ENCODE measurements at places on chromosomes 7 and 10.

DNA sequence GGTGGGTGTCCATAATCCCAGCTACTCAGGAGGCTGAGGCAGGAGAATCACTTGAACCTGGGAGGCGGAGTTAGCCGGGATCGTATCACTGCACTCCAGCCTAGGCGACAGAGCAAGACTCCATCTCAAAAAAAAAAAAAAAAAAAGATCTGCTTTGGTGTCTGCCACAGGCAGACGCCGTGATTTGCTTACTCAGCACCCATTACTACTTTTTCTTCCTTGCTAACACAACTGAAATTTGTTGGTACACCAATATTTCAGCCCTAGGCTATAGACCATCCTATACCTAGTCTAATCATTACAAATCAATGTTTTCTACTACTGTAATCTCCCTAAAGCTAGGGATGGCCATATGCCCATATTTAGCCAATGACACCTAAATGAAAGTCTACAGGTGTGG, 53.5 kb upstream of the PARD3 start:
- no peak for DNase-seq

GRCh38 chr10:67837541-67838314, at the start of gene DNAJC12:
DNAJC12 (minus strand) TSS chr10:67838188; CDS start chr10:67838011, 177 bp downstream.
- DNase-seq = no peak

- no peak for DNase-seq
These were observed 242.2 kb upstream of the GRB10 start for GRCh38 chr7:51024867-51025266.

GRCh38 chr7:17586711-17587110, 288.3 kb downstream of the AHR start:
- DNase-seq = no peak

DNA sequence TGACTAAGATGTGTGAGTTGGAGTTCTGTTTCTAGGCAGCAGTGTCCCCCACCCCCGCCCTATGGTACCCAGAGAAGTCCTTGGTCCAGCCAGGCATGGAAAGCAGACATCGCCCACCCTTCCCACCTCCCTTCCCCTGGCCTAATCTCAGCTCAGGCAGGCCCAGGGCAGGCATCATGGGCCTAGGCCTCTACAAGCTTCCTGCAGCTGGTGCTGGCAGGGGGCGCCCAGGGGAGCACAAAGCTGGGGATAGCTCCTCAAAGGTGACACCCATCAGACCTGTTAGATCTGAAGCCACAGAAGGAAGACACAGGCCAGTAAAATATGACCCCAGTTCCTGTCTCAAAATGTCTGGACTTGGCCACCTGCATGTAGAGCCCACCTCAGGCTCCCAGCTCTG, 18.9 kb upstream of the UNC5B start:
- DNase-seq = no peak

DNA sequence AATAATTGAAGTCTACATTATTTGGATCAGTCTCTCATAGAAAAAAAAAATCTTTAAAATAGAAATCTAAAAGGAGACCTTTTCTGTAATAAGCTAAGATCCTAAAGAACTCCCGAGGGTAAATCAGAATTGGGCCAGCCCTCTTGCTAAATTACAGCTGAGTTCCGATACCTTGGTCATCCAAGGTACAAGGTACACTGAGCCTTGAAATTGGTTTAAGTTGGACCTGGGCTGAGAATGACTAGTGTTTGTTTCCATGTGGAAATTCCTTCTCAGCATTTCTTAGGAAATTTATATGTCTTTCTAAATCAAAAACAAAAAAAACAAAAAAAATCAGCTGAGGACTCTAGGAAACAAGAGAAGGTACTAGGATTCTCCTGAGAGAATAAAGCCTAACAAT, 64.9 kb downstream of the DNMBP start:
- DNase-seq = no peak

GRCh38 chr10:129867631-129868179, 96.4 kb downstream of the EBF3 start:
- no peak for DNase-seq

DNA sequence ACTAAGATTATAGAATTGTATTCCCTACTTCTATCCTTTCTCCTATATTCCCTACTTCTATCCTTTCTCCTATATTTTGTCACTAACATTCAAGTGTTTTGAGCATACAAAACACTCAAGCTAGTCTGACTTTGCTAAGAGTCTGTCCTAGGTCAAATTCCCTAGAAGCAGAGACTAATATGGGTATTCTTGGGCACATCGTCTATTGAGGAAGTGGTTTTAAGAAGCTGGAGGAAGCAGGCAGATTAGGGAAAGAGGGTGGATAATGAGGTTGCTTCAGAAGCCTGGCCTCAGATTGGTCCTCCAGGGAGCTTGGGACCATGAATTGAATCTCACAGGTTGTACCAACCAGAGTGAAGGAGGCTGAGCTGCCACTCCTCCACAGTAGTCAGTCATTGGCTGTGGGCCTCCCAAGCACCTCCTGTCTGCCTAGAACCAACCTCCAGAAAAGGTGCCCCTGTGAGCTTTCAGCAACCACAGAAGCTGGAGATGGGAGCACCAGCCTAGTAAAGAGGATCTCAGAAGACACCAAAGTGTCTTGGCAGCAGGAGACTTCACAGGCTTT, 295.9 kb upstream of the PHF14 start:
- DNase-seq = no peak

GRCh38 chr7:21548491-21548890, 5.7 kb downstream of the DNAH11 start:
- no peak for DNase-seq

GRCh38 chr7:113464096-113464855, 345.9 kb upstream of the SMIM30 start:
- DNase-seq = no peak

DNA sequence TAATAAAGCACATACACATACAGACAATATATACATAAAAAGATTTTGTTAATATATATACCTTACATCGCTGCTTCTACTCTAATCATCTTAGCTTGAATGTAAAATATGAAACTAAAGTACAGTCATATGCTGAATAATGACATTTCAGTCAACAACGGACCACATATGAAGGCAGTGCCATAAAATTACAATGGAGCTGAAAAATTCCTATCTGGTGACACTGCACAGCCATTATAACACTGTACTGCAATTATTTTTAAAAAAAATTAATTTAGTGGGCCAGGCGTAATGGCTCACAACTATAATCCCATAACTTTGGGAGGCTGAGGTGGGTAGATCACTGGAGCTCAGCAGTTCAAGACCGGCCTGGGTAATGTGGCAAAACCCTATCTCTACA, 122.3 kb downstream of the JMJD1C start:
- no peak for DNase-seq

DNA sequence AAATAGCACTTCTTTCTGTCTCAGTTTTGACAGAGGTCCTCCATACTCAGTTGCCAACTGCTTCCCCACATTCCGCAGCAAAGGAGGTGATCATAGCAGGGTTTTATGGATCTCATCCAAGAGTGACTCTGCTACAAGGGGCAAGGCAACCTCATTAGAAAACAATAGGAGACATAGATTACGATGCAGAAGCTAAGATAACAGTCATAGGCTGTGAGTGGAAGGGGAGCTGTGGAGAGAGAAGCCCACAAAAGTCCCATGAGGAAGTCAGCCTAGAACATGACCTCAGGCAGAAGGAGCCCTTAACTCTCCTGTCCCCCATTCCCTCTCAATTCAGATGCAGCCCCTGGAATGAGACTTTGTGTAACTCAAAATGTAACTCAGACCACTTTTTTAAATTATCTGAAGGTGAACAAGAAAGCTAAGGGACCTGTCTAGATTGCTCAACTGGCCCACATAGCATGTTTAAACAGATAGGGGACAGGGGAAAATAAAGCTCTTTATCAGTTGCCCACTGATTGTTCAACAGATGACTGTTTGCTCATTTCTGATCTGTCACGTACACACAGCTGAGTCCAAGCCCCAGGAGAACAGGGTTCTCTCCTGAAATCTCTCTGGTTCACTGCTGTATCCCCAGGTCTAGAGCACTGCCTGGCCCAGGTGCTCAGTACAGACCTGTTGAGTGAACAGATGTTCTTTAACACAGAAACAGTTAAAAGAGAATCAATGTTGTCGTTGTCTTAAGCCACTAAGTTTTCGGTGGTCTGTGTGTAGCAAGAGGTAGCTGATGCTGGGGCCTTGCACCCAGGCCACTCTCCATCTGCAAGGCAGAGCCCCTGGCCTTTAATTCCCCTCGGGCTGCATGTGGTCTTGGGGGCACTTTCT, 1.5 kb upstream of the NCOA4 start:
- no peak for DNase-seq

DNA sequence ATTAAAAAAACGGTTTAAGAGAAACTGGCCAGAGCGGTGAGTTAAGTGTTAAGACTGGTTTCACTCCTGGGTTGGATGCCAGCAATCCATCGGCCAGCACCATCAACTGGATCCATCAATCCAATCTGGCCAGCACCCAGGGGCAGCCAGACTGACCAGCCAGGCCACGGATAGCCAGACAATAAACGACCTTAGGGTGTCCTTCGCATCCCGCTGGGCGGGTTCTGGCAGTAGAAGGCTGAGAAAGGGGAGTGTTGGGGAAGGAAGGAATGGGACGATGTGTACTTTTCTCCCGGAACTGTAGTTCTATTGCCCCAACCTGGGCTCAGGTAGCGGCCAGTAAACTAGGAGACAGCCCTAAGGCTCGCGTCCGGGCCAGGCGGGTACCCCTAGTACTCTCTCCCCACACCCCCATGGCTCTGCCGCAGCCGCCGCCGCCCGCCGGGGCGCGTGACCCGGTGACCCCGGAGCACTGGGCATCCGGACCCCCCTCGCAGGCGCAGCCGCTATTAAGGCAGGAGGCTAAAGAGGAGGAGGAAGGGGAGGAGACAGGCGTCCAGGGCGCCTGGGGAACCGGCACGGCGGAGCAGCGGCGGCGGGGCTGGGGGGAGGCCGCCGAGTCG, at the start of gene CASD1:
Gene CASD1 (plus strand): TSS at position 546 of the 623 bp plus-strand sequence. CDS start 276 bp downstream, outside the sequence.
- no peak for DNase-seq

GRCh38 chr10:17801507-17801906, 7.6 kb upstream of the MRC1 start:
- no peak for DNase-seq

DNA sequence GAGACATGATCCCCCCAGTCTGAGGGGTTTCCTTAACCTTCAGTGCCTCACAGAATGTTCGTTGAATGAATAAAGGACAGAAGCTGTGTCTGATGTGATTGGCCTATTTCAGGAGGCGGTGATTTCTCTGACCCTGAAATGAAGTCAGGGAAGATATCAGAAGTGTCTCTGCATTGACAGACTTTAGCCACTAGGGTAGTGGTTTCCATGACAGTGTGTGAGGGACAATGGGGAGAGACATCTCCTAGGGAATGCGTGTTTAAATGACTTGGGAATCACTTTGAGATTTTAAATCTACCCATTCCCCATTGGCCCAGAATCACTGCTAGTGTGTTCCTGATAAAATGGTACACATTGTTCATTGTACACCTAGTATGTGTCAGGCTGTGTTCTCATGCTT, 132.0 kb downstream of the CFAP58 start:
- DNase-seq = no peak

DNA sequence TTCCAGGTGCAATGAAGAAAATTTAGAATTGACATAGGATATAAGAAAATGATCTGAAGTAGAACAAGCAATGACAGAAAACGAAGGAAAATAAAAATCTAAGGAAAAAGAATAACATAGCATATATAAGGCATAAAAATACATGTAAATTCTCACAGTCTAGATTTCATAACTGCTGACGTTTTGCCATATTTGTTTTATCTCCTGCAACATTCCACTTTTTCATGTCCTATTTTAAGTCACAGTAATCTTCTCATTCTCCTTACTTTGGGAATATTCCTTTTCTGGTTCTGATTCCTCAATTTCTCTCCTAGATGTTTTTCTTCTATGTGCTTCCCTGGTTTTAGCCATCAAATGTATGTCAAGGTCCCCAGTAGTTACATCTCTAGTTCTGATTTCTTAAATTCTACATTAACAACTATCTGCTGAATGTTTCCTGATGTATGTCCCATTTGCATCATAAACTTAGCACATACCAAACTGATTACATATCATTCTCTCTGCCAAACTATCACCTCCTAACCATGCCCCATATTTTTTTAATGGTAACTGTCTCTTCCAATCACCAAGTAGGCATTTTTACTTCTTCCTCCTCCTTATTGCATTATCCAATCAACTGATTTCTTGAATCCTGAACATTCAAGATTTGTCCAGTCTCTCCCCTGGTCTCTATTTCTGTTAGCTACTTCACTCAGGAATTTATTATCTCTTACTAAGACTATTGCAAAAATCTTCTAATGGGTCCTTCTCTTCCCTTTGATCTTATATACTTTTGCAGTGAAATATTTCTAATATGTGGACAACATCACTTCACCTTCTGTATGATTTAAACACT, 171.3 kb downstream of the DNAJC1 start:
- DNase-seq = no peak

- DNase-seq = no peak
These were observed 129.8 kb downstream of the BUB3 start for GRCh38 chr10:123284022-123284421.

DNA sequence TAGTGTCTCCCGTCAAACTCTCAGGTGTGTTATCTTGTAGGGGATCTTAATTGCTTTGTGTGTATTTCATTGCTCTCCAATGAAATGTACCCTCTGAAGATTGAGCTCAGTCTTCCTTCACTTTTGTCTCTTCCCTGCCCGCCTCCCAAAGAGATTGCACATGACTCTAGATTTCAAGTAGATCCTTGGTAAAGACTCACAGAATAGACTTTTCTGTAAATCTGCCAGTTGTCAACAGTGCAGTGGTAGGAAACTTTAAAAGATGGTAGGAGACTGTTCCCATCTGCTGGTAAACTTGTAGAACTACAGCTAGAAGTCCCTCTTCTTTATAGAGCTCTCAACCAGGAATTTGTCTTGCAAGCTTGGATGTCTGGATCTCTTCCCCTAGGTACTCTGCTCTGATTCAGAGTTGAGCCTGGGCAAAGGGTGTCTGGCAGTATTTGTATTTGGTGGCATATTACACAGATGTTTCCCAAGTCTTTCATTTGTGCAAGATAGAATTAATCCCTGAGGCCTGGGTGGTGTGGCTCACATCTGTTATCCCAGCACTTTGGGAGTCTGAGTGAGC, 9.6 kb downstream of the CCL26 start:
- DNase-seq = no peak

DNA sequence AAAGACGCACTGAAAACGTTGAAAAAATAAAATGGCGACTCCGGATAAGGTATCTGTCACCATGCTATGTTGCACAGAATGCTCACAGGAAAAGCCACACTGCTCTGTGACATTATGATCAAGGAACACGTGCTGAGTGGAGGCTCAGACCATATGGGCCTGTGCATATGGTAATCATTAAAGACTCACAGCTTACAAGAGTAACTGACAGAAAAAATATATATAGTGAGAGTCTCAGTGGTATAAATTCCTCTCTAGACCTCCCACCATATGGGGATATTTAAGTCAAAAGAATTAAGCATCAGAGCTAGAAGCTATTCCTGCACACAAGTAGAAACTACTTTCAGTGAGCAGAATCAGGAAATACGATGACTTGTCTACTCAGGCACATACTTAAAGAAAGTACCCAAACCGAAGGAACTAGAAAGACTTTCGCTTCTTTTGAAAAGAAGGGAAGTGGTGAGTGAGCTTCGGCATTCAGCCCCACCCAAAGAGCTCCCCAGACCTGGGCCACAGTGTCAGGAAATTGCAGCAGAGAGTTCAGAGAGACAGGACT, 65.1 kb upstream of the MPP7 start:
- no peak for DNase-seq

- DNase-seq = no peak
These were observed 216.4 kb downstream of the CRPPA start for GRCh38 chr7:16204953-16205352.

Data from stimulated activated CD8-positive, alpha-beta memory T cell treated with anti-CD3 and anti-CD28 coated beads, Interleukin-15, amount 100 ng/mL, for 24 hours (primary cell).